ENCODE measurements at places on chromosomes 6 and 20.

DNA sequence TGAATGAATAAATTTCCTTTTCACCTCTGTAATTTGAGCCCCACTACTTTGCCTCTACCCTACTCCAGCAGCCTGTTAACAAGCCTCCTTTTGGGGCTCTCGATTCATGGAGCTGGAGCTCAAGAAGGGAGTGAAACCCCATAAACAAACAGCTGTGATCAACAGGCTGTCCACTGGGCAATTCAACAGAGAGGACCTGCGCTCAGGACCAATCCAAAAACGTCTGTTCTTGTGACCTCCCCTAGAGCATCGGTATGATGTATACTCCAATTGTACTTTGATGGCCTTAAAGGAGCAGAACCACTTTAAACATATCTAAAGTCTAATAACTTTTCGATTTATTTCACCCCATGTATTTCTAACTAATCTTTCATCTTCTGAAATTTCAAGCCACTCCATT is 37.4 kb downstream of the HIVEP2 start:
- DNase-seq, result no peak

DNA sequence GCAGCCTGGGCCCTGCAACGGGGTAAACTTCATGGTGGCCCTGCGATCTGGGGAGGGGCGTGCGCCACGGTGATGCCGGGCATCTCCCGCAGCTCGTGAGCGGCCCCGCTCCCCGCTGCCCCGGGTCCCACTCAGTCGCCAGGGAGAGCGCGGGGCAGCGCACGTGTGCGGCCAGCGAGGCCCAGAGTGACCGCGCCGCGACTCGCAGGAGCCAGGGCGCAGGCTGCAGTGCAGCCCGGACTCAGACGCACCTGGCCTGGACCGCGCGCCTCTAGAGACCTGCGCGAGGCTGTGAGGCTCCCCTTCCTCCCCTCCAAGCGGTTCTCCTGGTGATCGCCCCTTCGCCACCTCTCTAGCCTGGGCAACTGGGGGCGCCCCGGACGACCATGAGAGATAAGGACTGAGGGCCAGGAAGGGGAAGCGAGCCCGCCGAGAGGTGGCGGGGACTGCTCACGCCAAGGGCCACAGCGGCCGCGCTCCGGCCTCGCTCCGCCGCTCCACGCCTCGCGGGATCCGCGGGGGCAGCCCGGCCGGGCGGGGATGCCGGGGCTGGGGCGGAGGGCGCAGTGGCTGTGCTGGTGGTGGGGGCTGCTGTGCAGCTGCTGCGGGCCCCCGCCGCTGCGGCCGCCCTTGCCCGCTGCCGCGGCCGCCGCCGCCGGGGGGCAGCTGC is 652 bp downstream of the BMP6 start:
- DNase-seq, result no peak

- no peak for DNase-seq
These were observed 44.9 kb upstream of the JAG1 start for GRCh38 chr20:10718661-10719060.

DNA sequence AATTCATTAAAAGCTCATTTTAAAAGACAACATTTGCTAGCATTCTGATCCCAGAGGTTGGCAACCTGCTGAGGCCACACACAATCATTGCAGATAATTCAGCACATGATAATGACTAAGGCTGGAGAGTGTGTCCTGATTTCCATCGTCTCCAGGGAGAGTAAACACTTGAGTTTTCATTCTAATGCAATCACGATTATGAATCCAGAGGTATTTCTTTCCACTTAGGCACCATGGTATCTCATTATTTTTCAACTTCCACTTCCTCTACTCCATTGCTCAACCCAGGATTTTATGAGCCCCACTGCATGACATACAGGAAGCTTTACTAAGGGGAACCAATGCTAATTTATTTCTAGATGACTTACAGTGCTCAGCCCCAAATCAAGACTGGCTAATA is 273.8 kb upstream of the AGPAT4 start:
- DNase-seq, result no peak

- DNase-seq, result no peak
These were observed 47.2 kb downstream of the TMEM242 start for GRCh38 chr6:157276134-157276532.

- DNase-seq, result no peak
These were observed 15.7 kb downstream of the AHI1 start for GRCh38 chr6:135481783-135482369.

DNA sequence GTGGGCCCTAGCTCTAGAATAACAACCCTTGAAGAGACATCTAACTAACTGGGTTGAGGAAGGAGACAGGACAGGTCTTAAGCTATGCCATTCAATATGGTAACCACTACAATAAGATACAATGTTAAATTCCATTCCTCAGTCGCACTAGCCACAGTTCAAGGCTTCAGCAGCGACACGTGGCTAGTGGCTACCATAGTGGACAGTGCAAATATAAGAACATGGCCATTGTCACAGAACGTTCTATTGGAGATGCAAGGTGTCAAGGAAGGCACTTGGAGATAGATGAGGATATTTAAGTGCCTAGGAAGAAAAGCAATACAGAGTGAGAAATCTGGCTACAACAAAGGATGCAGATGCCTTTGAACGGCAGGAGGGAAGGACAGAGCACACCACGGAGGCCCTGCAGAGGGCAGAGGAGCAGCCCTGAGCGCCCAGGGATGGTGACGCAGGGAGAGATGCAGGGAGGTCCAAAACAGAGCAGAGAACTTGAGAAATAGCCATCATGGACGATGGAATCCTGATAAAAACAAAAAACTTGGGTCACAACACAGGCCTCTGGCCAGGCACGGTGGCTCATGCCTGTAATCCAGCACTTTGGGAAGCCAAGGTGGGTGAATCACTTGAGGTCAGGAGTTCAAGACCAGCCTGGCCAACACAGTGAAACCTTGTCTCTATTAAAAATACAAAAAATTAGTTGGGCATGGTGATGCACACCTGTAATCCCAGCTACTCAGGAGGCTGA is 140.7 kb downstream of the ZMYND8 start:
- DNase-seq, result no peak

DNA sequence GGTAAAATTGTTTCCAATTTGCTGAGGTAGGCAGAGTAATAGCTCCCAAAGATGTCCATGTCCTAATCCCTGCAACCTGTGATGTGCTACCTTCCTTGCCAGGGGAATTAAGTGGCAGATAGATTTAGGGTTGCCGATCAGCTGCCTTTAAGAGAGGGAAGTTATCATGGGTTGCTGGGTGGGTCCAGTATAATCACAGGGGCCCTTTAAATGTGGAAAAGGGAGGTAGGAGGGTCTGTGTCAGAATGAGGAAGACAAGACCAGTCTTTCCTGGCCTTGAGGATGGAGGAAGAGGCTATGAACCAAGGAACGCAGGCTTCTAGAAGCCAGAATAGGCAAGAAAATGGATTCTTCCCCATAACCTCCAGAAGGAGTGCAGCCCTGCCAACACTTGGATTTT is 50.7 kb downstream of the CTCFL start:
- DNase-seq, result no peak

GRCh38 chr6:69105288-69105687 is 470.2 kb downstream of the ADGRB3 start:
- no peak for DNase-seq

DNA sequence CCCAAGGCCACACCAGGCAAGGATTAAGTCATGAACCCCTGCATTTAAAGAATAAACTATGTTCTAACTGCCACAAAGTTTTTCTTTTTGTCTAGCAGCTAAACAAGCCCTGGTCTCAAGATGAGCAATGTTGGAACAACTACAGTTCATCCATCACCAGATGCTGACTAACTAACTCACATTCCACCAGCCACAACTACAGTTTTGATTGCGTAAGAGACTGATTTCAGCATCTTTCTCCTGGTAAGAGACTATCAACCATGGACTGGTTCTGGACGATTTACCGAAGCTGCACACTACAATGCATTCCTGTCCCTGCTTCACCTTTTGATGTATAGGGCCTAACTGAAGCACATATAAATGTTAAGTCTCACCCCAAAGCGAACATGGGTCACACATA is 43.0 kb downstream of the F13A1 start:
- DNase-seq, result no peak

DNA sequence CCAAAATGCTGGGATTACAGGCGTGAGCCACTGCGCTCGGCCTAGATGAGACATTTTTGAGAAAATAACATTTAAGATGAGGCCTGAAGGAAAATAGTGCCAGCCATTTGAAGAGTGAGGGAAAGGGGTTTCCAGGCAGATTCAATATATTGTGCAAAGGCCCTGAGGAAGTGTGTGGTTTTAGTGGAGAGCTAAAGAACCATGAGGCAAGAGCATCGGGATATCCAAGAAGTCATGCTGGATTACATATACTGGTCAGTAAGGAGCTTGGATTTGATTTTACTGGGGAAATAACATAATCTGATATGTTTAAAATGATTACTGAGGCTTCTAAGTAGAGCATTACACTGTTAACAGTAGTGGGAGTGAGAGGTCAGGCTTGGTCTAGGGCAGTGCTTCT is 47.0 kb downstream of the CARMIL1 start:
- DNase-seq, result no peak

DNA sequence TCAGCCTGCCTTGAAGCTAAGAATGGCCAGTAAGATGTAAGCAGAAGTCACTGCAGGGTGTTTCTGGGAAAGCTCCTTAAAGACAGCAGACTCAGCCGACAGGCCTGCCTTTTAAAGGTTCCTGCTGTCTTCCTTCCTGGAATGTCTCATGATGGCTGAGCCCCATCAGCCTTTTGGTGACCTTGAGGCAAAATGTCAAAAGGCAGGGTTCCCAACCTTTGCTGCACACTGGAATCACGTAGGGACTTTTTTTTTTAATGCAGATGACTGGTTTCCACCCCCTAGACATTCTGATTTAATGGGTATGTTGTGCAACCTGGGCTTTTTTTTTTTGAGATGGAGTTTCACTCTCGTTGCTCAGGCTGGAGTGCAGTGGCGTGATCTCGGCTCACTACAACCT is 11.6 kb downstream of the MDGA1 start:
- DNase-seq, result no peak

DNA sequence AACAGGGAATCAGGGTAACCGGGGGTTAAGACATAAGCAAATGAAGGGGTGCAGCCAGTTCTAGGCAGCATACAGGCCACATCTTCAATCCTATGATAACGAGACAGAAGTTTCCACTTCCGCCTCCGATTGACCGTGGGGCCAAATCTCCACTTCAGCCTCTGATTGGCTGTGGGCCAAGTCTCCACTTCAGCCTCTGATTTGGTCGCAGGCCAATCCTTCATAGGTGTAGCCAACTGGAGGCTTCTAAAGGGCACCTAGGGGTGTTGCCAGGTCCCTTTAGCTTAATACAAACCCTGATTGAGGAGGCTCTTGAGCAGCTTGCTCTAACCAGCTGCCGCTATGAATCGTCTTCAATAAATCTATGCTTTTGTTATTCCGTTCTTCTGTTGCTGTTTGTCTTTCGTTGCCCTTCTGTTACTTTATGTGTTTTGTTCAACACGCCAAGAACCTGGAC is 2.1 kb upstream of the ERGIC3 start:
- no peak for DNase-seq

DNA sequence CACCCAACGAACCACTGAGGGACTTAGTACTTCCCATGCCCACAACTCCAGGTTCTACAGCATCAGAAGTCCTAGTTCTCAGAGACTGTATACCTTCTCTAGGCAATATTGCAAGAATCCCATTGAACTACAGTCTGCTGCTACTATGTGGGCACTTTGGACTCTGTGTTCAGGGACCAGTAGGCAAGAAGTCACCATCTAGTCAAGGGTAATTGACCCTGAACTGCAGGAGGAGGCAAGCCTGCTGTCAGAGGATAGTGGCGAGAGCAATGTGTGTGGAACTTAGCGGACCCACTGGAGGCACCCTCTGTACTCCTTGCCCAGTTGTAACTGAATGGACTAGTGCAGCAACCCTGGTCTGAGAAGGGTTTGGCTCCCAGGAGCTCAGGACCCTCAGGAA is 15.7 kb downstream of the HEBP2 start:
- no peak for DNase-seq

DNA sequence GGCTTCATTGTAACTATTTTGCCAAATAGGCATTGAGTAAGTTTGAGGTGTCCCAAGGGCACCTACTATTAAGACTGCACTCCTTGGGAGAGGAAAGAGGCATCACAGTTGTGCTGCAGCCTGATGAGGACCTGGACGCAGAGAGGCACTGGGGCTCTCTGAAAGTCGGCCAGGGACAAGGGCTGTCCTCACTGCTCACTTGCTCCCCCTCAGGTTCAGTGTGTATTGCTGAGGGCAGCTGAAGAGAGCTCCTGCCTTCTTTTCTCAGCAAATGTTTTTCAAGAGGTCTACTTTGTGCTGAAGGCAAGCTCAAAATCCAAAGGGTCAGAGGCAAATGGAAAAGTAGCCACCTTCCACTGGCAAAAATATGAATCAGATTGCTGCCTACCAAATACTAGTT is 331.8 kb downstream of the RIMS1 start:
- DNase-seq, result no peak

GRCh38 chr6:108883172-108883571 is 35.0 kb downstream of the ARMC2 start:
- no peak for DNase-seq

GRCh38 chr6:137951064-137951597 is 84.1 kb downstream of the TNFAIP3 start:
- DNase-seq, result no peak

DNA sequence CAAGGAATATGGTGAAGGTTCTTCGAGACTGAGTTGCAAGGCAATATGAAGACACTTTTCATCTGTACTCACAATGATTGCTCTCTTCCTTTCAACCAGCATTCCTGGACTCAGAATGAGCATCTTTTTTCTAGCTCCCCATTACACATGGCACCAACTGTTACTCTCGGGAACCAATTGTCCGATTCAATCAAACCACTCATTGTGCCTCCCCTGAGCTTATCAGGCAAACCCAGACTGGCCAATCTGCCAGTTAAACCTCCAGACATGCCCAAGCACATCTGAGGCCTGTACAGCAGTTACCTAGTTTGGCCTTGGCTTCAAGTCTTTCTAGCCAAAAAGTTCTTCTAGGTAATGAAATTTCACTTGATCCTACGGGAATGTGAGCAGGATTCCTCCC is 164.1 kb downstream of the ID4 start:
- no peak for DNase-seq

DNA sequence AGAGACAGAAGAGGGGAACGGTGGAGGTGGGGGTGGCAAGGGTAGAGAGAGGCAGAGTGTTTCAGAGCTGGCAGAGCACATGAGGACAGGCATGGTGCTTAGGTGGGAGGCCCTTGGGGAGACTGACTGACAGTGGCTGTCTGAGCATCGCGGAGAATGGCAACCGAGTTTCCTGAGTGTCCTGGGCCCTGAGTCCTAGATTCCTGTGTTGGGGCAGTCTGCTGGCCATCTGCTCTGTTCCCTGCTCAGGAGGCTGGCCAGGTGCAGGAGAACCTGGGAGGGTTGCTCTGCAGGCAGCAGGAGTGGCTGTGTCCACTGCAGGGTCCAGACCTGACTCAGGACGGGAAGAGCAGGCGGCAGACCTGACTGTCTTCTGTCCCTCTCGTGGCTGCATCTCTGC is 248.9 kb downstream of the LRFN2 start:
- no peak for DNase-seq

- DNase-seq, result no peak
These were observed 17.0 kb upstream of the PRL start for GRCh38 chr6:22313796-22314195.

All from thoracic aorta (tissue), 2 donors.